HT1080 (cell line): ENCODE measurements at places on chromosomes 3 and 15. TPM values are rescaled to one million over a fixed set of nuclear protein-coding genes. Genes with fewer than 3 reads are reported as not detected.
A peak's percentile ranks its signal among the peaks of the same experiment; 100 is the strongest.

RAB43 gene
- total RNA-seq, result 19.7 and 20.1 TPM in 2 replicates

SEMA3B gene
- total RNA-seq, result 4.0 and 5.0 TPM in 2 replicates

- DNase-seq, result no peak
Measured at GRCh38 chr3:76490064-76490463, 549.8 kb upstream of the ROBO2 start.

DNA sequence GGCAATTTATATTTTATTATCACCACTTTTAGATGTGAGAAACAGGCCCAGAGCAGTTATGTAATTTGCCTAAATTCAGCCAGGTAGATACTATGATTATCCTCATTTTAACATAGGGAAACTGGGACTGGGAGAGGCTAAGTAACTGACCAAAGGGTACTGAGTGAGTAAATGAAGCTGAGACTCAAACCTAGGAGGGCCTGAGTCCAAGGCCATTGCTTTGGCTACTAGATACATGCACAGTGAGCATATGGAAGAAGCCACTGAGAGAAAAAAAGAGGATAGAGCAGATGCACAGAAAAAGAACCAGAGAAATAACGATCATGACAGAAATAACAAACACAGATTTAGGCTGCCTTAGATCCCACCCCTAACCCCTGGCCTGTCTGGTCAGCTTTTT, 33.6 kb downstream of the USF3 start:
- DNase-seq, result no peak

DNA sequence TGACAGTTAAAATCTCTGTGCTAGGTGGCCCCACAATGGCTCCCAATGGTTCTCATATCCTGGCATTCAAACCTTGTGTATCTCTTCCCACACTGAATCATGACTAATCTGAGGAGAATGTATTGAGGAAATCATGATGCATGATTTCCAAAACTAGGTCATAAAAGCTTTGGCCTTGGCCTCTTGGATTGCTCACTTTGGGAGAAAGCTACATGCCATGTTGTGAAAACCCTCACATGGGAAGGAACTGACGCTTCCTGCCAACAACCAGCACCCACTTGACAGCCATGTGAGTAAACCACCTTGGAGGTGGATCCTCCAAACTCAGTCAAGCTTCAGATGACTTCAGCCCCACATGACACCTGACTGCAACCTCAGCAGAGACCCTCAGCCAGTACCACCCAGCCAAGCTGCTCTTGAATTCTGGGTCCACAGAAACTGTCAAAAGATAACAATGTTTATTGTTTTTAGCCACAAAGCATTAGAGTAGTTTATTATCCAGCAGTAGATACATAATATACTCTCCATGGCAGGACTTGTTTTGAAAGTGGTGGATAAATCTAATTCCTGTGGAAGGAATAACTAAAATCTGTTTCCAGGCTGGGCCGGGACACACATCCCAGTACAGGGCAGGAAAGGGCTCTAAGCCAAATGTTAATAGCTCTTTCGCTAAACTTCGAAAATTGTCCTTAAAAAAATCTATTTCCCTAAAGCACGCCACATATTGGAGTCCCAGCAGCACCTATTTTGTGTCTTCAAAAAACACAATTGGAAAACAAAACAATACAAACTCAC, 1.0 kb upstream of the ZNF620 start:
- DNase-seq, result peak; percentile 99

DNA sequence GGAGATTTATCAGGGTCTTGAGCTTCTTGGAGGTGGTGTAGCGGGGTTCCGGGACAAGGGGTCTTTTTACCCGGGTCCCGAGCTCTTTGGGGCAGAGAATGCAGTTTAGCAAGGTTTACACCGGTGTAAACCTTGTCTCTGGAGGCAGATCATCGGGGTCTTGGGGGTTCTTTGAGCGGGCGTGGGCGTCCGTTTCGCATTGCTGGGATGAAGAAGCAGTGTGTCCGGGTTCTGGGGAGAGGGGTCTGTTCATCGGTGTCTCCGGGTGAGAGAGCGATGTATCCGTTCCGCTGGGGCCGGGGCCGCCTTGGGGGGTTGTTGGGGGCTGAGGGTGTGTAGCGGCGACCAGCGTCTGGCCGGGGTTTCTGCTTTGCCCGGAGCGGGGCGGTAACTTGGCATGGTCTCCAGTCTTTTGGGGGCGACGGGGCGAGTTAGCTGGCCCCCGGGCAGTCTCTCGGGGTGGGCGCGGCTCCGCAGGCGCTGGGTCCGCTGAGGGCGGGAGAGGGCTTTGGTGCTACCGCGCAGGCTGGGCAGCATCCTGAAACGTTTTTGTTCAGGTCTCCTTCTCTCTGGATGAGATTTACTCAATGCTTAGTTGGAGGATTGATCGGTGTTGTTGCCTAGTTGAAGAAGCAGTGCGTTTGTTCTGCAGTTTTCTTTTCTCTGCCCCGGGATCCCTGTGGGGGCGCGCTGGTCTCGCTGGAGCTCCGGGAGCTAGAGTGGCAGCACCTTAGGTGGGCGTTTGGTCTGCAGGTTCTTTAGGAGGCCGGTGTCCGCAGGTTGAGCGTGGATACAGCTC, 843 bp downstream of the GLCE start:
- DNase-seq, result peak; percentile 29

DNA sequence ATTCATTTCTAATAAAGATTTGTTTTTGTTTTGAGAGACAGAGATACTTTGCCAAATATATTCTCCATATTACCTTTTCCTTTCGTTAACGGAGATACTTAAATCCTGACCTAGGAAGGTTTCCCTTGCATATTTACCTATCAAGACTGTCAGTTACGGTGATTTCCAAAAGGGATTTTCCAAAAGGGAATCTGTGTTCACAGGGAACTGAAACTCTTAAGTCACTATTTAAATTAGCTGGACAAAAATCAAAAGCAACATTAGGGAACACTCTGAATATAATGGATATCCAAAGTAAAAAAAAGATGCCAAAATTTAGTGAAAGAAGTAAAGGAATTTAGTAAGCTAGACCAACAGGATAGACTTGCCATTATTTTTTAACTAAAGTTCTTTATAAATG, 576 bp downstream of the LRRFIP2 start:
- no peak for DNase-seq

DNA sequence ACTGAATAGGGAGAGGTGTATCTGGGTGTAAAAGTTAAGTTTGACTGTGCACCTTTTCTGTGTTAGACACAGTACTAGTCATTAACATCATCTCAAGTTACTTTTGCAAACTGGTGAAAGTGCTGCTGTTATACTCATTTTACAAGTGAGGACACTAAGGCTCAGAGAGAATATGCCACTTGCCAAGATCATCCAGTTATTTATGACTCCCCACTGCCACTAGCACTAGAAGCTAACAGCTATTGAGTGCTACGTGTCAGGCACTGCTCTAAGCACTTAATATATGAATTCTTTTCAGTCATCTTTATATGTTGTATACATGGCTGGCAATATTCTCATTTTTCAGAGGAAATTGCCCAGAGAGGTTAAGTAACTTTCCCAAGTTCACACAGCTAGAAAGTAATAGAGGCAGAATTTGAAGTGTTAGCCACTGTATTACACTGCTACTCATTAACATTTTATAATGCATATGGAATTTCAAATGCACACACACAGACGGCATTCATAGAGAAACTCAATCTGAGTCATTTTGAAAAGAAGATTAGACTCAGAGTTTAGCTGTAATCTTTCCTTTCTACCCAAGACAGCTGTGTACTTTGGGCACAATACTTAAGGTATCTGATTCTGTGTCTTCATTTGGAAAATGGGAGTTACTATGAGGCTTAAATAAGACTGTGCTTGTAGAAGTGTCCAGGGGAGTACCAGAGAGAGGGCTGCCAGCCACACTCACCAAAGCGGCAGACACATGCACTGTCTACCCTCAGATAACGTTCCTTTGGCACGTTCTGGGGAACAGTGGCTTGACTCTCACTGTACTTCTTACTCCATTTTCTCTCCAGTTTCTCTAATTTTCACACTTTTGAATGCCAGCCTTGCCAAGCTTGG, 1.3 kb upstream of the MASP1 start:
- DNase-seq, result no peak

DNA sequence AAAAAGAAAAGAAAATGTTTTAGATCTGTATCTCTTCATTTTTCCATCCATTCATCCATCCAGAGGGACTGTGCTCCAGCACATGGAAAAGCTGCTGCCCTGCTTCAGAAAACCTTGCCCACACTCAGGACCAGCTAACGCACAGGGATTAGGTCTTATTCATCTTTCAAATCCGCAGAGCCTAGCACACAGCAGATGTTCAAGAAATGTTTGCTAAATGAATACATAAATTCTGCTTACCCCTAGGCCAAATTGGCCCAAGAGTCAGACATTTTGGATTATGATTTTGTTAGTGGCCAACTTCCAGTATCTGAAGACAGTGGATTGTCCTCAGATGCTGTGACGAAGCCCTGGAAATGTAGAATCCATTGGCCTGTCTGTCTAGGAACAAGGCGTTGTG, 71.4 kb downstream of the GHSR start:
- no peak for DNase-seq

GRCh38 chr3:156059950-156060501, 60.4 kb upstream of the KCNAB1 start:
- DNase-seq, result no peak

DNA sequence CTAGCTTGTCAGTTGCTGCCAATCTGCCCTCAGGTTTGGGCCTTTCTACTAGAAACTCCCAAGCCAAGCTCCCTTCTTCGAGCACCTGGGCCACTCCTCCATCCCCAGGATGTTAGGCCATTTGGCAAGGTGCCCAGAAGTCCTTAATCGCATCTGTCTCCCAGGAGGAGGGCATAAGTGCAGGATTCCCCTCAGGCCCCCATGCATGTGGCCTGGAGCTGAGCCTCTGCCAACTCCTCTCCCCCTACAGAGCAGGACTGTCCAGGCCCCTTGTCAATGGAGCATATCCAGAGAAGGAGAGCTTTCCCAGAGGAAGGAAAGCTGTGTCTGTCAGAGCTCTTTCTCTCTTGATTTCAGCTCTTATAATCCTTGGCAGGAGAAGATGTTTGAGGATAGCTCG, 182.6 kb upstream of the ROPN1 start:
- peak; percentile 17 for DNase-seq

GRCh38 chr15:69141286-69141701, 19.1 kb upstream of the GLCE start:
- peak; percentile 29 for DNase-seq

GRCh38 chr15:91530956-91531582, 322.4 kb upstream of the SLCO3A1 start:
- no peak for DNase-seq

GRCh38 chr3:47641739-47642138, 63.1 kb upstream of the CSPG5 start:
- no peak for DNase-seq
